ENCODE measurements at places on chromosomes 3 and 15.

GRCh38 chr3:181210275-181210674 lies 220.7 kb upstream of the DNAJC19 start:
- no peak for DNase-seq

DNA sequence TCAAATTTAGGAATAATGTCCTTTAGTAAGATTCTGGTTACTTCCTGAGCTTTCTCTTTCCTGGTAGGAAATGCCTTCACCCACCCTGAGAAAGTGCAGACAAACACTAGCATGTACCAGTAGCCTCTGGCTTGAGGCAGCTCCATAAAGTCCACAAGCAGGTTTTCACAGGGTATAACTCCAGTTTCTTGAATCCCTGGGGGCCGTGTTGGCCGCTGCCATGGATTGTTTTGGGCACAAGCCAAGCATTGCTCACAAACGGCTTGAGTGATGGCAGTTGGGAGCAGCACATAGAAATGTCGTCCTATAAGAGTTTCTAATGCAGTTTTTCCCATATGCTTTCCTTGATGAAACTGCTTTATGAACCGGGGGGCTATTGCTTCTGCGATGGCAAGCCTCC lies 164.1 kb downstream of the STXBP5L start:
- no peak for DNase-seq

DNA sequence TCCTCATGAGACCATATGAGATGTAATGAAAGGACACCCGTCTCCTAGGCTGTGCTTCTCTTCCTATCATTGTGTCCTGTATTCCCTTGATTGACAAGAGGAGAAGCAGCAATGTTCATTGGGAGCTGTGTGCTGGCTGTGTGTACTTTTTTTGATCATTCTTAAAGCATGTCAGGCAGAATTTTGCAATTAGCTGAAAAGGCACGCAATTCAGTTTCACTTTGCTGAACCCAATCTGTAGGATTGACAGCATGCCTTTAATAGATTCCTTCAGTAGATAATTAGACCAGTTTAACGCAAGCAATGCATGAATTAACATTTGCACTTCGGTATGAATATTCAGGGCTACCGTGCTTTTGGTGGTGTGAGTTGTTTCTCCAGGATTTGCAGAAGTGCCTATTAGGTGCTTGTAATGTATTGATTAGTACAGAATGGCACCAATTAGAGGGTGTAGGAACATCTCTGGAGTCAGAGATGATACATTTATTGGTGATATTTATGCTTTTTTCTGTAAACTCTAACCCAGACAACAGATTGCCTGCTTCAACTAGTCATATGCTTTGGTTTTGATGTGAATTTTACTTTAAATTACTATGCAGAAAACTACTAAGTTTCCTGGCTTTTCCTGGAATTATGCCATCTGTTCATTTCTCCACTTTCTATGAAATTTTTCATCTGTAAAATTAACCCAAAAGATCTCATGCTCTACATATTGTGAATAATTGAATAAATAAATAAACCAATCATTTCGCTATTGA lies 114.3 kb downstream of the NSUN3 start:
- DNase-seq: no peak

GRCh38 chr15:68354923-68355322 lies 77.0 kb downstream of the ITGA11 start:
- no peak for DNase-seq

DNA sequence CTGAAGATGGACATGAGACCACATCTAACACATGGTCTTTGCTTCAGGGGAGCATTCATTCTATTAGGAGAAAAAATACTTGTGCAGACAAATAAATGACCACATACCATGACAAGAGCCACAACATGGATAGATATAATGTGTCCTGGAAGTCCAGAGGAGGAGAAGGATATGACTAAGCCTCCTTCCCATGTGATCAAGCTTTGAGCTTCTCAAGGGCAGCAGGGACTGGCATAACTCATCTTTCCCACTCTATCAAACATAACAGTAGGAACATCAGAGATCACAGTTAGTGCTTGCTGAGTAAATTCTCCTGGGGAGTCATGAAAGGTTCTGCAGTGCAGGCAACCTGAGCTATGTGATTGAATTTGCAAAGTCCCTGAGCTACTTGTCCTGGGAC lies 86.0 kb upstream of the LPP start:
- DNase-seq: no peak

GRCh38 chr3:16513141-16514020 lies at the start of gene RFTN1:
Gene RFTN1 (minus strand): TSS chr3:16513699. CDS start chr3:16493869, 19,830 bp downstream.
- no peak for DNase-seq

DNA sequence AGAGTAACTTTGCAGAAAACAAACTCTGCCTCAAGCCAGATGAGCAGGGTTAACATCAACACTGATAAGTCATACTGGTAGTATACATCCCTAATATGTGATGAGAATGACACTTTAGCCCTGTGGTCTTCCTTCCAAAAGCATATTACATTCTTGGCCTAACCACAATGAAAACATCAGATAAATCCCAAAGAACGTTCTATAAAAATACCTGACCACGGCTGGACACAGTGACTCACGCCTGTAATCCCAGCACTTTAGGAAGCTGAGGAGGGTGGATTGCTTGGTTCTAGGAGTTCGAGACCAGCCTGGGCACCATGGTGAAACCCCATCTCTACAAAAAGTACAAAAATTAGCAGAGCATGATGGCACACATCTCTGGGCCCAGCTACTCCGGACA lies 4.7 kb downstream of the TMCC1 start:
- DNase-seq: no peak

DNA sequence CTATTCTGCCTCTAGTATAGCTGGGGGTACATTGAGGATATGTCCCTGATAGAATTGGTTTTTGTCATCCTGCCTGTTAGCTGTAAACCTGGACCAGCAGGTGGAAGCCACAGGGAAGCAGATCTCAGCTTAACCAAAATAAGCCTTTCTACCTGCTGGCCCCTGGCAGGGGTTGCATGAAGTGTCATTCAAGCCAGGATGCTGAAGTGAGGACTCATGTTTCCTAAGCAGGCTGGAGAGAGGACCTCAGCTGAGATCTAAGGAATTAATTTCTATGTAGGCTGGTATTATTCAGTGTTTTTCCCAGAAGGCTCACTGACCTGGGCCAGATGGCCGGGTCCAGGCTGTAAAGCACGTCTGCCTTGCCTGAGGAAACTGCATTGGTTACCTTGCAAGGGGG lies 128.9 kb downstream of the MEGF11 start:
- DNase-seq: no peak

DNA sequence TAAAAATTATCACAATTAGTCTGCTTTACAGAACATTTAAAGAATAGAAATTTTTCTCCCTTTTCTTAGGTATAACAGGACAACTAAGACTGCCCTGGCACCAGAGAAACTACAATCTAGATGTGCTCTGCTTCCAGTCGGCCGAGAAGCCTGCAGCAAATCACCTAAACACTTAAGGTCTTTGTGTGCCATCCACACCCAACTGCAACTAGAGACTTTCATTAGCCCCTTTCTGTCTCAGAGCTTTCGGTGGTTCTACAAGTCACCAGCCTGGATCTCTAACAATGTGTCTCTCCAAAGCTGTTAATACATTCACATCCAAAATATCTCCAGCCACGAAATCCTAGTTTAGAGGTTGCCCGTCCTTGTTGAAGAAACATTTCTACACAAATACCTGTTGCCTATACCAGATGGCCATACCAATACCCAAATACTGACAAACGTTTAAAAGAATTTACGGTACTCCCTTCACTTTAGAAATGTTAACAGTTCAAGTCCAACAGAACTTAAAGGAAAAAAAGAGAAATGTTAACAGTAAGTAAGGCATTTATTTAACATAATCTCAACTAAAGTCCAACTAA lies 6.7 kb downstream of the PRC1 start:
- no peak for DNase-seq

GRCh38 chr15:67611370-67612369 lies 69.2 kb downstream of the MAP2K5 start:
- no peak for DNase-seq

DNA sequence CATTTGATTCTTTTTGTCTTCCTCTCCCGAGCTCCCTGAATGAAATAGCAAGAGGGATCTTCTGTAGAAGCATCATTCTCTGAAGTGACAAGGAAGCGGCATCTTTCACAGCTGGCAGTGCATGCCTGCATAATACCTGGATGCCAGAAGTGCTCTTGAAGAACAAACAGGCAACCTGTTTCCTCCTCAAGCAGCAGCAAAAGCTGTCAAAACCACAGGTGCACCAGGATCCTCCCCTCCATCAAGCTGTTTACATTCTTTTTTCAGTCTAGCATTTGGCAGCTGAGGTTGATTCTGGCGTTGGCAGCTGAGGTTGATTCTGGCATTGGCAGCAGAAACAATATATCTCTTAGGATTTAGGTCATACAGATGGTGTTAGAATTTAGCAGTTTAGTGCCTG lies 979.0 kb downstream of the TUSC7 start:
- DNase-seq: no peak

GRCh38 chr15:101496198-101496986 lies 6.9 kb upstream of the PCSK6 start:
- no peak for DNase-seq

DNA sequence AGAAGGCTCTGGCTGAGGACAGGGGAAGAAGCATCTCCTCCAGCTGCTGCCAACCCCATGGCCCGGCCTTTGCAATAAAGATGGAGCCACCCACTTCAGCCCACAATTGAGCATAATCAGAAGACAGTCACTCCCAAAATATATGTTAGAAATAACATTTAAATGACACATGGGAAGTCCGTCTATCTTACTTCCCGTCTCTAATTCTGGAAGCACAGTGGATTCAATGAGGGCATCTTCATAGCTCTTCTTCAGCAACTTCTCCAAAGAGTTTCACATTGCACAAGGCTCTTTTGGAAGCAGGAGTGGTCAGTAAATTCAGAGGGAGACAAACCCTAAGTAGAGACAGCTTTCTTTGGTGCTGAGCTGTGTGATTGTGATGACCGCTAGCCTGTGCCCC lies 67.0 kb upstream of the SEC61A1 start:
- no peak for DNase-seq

DNA sequence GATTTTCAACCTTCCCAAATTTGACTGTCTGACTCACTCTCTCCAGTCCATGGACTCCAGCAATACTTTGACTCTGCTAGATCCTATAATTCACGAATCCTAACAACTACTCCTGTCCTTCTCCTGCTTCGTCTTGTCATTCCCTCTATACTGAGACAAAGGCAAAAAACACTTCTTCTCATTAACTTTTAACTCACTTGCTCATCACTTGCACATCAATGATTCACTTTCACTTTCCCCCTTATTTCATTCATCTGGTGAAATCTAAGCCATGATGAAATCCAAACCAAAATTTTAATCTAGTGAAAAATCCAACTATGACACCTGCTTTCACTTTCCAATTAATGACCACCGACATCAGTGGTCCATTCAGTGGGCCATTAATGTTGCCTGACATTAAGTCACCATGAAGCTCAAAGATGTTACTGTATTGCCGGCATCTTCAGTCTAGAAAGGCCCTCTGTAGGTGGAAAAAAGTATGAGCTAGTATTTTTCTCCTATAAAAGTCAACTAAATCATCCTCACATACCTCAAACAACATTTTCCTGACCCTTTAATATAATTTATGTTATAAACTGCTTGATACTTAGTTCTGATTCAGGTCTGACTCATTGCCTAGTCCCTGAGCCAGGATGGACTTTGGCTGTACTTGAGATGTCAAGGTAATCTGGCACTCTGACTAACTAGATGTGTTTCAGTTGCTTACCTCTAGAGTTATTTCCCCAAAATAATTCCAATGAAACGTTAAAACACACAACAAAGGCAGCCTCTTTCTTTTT lies 158.6 kb downstream of the CNTN6 start:
- no peak for DNase-seq

DNA sequence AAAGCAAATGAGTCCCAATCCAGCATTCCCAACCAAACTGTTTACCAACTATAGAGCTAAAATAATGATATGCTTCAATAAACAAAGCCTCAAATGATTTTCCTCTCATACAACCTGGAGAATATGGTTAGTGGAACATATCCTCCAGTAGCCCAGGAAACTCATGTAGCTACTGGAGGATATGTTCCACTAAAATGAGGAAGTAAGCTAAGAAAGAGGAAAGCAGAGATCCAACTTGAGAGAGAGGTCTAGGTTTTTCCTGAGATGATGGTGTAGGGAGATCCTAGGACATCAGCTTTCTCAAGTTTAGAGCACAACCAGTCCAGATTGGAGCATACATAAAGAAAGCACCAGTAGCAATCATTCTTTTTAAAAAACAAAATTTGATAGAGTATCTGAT lies 44.6 kb upstream of the SLC4A7 start:
- DNase-seq: no peak

GRCh38 chr3:127419182-127419581 lies 131.3 kb upstream of the PRR20G start:
- no peak for DNase-seq

DNA sequence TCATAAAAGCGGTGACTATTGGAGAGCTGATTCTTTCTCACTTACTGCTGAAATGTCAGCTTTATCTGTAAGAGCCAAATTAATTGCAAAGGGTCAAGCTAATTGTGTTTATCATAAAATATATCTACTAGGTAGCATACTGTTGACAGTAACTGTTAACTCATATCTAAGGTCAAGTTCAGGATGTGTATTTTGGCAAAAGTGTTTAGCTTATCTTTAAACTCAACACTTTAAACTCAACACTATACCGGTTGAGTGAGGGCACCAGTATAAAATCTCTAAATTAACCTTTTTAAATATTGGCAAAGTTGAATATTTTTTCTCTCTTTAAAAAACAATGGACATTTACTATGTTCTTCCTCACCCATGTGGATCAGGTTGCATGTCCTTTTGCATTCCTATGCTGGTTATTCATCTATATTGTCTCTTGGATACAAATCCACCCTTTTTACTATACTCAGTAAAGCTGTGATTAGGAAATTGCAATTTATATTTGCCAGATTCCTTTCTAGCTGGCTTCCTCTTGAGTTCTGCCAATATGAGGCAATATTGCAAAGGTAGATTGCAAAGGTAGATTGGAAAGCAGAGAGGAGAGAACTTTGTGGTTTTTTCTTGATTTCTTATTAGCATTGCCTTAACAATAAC lies 344.6 kb upstream of the DCBLD2 start:
- DNase-seq: no peak

GRCh38 chr15:36407647-36408046 lies 171.8 kb upstream of the CDIN1 start:
- no peak for DNase-seq

DNA sequence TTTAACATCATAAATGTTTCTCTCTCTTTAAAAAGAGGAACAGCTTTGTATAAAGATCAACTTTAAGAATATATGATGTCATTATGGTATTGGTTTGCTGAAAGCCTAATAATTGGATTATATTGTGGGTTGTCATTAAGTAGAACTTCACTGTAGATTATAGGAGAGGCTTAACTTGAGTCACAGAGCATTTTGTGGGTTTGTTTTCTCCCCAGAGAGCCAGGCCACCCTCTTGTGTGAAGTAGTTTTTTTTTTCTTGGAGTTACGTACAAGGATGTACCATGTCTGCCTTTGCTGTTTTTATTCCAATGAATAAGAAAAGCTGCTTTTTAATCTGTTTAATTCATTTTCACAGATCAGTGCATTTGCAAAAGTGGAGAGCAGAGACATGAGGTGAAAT lies 354.8 kb upstream of the TBL1XR1 start:
- no peak for DNase-seq
